ENCODE measurements at places on chromosomes 12 and 14.
A peak's percentile ranks its signal among the peaks of the same experiment; 100 is the strongest.

DNA sequence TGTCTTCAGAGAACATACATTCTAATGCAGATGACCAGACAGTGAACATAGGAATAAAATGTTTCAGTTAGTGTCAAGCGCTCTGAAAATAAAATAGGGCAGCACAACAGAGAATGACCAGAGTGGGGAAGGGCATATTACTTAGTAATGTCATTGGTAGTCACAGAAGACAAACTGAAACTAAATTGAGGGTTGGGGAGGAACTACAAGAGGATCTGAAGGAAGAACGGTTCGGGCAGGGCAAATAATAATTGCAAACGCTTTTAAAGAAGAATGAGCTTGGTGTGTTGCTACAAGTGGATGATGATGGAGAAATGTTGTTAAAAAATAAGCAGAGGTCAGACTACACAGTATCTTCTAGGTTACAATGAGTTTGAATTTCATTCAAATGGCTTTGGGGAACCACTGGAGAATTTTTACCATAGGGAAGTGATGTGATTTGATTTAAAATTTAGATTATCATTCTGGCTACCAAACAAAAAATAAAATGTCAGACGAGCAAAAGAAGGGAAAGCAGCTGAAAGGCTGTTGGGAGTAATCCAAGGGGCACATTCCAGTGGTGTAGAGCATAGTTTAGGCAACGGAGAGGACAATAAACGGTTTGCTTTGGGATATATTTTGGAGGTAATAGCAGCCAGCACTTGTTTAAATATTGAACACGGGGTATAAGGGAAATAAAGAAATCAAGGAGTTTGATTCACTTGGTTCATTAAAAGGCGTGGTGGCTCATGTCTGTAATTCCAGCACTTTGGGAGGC is 56.3 kb upstream of the SLC6A13 start:
- DNase-seq: no peak

DNA sequence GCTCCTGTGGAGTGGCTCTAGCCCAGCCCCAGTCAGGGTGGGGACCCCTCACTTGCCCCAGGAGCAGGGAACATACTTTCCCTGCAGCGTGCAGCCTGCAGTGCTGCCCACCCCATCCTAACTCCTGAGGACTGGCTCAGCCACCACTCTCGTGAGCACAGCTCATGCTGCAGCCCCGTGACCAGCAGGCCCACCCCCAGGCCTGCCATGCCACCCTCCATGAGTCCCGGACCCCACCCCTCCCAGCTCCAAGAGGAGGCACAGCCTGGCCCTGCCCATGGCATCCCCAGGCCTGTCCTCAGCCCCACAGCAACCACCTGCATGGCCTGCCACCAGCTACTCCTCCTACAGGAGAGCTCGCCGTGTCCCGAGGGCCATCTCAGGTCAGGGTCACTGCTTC is 3.9 kb upstream of the JAG2 start:
- DNase-seq: no peak

GRCh38 chr12:14366209-14367039 is 942 bp downstream of the ATF7IP start:
- no peak for DNase-seq

GRCh38 chr12:44837114-44837755 is 38.9 kb downstream of the NELL2 start:
- DNase-seq: no peak

- no peak for DNase-seq
Observed at GRCh38 chr12:78244916-78245507, 414.3 kb downstream of the NAV3 start.

- DNase-seq: no peak
Observed at GRCh38 chr12:97127061-97127460, 220.0 kb downstream of the NEDD1 start.

- no peak for DNase-seq
Observed at GRCh38 chr14:35229792-35230089, 62.4 kb upstream of the PSMA6 start.

GRCh38 chr14:34460841-34461240 is 1.2 kb downstream of the SPTSSA start:
- no peak for DNase-seq

DNA sequence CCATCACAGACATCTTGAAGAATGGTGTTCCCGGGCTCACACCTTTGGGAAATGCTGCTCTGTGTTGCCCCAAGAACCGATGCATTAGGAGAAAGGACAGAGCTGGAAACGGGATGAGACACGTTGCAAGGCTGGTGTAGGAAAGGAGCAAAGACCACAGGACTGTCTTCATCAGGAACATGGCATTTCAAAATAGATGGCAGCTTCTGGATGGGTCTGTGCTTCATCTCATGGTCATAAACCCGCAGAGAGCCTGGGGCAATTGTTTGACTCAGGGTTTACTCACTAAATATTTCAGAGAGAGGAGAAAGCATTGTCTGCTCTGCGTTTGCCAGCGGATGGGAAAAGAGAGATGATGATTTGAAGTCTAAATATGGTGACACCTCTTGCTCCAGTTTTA is 76.3 kb downstream of the CACNA1C start:
- DNase-seq: no peak

GRCh38 chr14:35940291-35940690 is 114.2 kb downstream of the BRMS1L start:
- no peak for DNase-seq

- no peak for DNase-seq
Observed at GRCh38 chr12:9706086-9706685, 26.7 kb downstream of the CLECL1 start.

DNA sequence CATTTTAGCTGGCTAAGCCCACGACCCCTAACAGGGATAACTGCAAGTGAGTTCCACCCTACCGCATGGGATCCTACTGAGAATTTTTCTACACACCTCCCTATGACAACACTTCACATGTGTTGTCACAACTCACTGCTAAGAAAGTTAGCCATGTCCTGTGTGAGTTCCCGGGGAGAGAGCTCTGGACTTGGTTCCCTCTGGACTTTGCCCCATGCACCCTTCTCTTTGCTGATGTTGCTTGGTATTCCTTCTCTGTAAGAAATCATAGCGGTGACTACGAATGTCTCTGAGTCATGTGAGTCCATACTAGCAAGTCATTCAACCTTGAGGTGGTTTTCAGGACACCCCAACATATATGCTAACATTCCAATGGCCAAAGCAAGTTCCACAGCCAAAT is 9.5 kb upstream of the CDKN3 start:
- DNase-seq: no peak

- DNase-seq: no peak
Observed at GRCh38 chr12:51923506-51924365, 16.4 kb downstream of the ACVRL1 start.

- DNase-seq: no peak
Observed at GRCh38 chr14:71555654-71556559, 376.3 kb upstream of the RGS6 start.

DNA sequence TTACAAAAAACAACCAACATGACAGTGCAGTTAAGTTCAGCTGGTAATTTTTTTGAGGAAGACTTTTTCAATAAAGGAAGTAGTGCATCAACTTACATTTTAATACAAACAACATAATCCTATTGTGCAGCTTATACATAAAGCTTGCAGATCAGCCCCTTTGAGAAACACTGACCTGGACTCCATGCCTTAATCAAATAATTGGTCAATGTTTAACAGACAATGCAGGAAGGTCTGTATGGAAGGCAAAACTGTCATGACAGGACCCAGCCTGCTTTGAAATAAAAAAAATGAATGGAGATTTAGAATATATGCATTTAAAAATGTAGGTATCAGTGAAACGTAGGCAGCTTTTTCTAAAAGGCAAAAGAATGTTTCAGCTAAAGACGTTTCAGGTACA is 321.7 kb upstream of the RPL10L start:
- no peak for DNase-seq

GRCh38 chr14:100165831-100166440 is 6.5 kb upstream of the DEGS2 start:
- DNase-seq: no peak

DNA sequence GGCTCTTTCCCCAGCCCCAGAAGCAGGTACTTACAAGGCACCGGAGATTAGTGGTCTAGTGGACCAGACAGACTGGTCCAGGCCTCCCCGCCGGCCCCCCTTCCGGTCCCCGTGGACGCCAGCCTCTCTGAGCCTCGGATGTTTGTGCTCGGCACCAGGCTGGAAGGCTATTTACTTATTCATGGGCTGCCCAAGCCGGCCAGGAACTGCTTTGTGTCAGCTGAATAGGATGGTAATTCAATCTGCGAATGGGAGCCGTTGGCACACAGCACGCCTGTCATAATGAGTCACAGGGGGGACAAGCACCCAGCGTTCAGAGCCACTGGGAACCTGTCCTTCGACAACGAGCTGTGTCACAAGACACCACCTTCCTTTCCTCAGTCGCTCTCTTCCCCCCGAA is 82.3 kb downstream of the RIMBP2 start:
- no peak for DNase-seq

GRCh38 chr12:108884116-108885012 is 4.5 kb downstream of the DAO start:
- peak; percentile 54 for DNase-seq

DNA sequence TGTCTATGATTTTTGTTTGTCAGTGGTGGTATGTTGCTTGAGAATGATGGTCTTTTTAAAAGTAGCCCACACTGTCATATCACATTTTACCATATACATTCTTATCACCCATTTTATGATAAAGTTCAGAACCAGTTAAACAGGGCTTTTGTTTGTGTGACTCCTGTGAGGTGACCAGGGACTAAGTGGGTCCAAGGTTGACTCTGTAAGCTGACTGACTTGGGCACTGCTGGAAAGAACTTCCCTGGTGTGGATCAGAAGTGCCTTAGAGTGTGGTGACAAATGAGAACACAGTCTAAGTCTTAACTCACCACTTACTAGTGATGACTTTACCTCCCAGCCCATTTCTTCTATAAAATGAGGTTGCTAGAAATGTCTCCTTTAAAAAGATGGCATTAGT is 52.6 kb downstream of the VRK1 start:
- DNase-seq: no peak

DNA sequence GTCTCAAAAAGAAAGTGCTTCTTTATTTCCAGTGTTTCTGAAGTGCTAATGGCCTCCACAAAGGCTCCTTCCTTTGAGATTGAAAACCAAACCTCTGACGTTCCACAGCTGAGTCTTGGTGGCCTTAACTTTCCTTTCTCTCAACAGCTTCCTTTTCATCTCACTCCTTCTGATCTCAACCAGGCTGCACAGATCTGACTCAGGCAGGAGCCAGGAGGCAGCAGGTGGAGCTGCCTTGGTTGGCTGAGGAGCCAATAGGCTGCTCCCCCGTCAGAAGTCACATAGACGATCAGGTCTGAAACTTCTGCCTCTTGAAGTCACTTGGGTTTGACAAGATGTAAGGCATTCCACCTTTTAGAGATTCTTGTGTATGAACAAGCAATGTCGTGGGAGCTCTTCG is 9.1 kb upstream of the KCNA5 start:
- DNase-seq: no peak

- DNase-seq: no peak
Observed at GRCh38 chr12:101945369-101946232, 68.2 kb downstream of the DRAM1 start.

DNA sequence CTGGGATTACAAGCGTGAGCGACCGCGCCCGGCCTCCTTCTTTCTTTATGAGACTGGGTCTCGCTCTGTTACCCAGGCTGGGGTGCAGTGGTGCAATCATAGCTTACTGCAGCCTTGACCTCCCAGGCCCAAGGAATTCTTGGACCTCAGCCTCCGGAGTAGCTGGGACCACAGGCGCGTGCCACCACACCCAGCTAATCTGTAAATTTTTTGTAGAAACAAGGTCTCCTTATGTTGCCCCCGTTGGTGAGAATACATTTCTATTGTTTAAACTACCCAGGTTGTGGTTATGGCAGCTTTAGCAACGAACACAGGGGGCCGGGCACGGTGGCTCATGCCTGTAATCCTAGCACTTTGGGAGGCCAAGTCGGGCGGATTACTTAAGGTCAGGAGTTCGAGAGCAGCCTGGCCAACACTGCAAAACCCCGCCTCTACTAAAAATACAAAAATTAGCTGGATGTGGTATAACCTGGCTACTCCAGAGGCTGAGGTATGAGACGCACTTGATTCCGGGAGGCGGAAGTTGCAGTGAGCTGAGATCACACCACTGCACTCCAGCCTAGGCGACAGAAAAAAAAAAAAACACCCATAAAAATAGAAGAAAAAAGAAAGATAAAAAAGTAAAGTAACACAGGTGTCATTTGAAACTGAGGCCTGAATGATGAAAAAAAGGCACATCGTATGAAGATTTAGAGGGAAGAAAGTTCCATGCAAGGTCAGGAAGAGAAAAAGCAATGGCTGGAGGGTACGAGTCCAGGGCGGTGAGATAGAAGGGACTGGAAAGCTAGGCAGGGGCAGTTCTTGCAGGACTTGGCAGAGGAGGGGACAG is 977 bp upstream of the TMEM120B start:
- DNase-seq: no peak

DNA sequence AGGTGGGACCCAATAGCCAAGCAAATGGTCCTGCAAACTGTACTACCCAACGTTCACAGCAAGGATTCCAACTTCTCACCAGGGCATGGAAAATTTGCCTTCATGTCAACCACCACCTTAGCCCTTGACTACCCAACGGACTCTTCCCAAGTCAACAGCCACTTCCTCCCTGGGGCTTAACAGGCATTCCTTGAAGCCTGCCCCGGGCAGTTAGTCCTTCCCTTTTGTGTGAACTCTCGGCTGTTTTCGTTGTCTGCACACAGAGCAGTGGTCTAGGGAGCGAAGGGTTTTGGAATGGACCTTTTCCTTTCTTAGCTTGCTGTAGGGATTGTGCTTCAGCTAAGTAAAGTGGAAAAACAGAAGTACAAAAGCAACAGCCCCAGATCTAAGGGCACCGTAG is 35.2 kb upstream of the TCL1B start:
- DNase-seq: no peak

DNA sequence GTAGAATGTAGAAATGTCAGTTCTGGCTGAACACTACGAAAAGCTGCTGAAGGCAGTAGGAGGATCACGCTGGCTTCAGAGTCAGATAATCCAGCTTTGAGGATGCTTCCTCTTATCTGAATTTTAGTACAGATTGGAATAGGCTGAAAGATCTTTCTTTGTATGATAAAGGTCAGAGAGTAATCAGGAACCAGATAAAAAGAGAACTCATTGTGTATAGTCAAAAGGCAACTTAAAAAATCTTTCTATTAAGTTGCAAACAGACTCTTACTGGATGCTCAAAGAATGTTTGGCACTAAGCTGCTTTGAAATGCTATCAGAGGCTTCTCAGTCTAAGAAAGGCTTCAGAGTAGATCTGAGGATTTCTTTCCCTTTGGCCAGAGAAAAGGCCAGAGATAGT is 21.8 kb upstream of the TRHDE start:
- DNase-seq: no peak

DNA sequence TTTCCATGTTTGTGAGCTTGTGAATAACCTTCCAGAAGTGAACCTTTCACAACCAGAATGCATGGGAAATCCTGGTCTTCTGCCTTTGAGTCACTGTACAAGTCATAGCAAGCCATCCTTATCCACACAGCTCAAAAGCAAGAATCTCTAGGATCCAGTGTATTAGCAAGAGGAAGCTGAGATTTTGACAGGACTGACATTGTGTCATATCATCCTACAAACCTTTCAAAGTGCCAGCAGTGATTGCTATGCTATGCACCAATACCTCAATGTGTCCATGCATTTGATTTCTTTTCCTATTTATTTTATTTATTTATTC is 13.5 kb upstream of the NRDE2 start:
- DNase-seq: no peak

GRCh38 chr12:120529641-120530417 is 871 bp upstream of the COQ5 start:
- no peak for DNase-seq

- DNase-seq: no peak
Observed at GRCh38 chr12:128381541-128381940, 114.6 kb downstream of the TMEM132C start.

- no peak for DNase-seq
Observed at GRCh38 chr12:59847127-59847526, 251.3 kb downstream of the SLC16A7 start.
